ENCODE measurements at places on chromosomes 1 and 21.

GRCh38 chr1:212994926-212995325, 20.7 kb downstream of the ANGEL2 start:
- no peak for DNase-seq
- H3K36me3 ChIP-seq, result peaks cover 12% of the 10 kb centered on the region

- no peaks in the 10 kb centered on the region for H3K36me3 ChIP-seq
- peaks cover 9% of the 10 kb centered on the region for H3K27me3 ChIP-seq
Observed at GRCh38 chr21:36494557-36494956, 14.6 kb upstream of the CLDN14 start.

DNA sequence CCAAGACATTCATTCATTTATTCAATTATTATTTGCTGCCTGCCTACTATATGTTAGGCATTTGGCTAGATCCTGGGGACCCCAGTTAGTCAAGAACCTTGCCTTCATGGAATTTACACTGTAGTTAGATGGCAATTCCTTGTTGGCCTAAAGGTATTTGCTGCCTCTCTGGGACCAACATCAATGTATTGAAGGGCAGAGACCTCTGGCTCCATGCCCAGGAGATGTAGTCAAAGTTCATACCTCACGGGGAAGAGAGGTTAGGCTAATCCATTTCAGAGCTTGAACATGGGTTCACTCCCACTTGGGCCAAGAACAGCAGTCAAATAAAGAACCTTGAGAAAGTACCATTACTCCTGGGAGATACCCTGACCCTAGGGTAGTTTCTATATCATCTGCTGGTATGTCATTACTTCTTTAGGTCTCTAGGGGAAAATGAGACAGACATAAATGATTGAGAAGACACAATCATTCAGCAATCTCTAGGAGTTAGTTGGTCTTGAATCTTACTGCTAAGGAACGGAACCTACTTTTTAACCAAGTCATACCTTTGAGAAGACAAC, 32.0 kb downstream of the SORT1 start:
- no peak overlapping the region for H3K4me3 ChIP-seq
- no peak overlapping the region for H3K27ac ChIP-seq
- peaks cover 18% of the 10 kb centered on the region for H3K27me3 ChIP-seq
- H3K36me3 ChIP-seq, result no peaks in the 10 kb centered on the region

DNA sequence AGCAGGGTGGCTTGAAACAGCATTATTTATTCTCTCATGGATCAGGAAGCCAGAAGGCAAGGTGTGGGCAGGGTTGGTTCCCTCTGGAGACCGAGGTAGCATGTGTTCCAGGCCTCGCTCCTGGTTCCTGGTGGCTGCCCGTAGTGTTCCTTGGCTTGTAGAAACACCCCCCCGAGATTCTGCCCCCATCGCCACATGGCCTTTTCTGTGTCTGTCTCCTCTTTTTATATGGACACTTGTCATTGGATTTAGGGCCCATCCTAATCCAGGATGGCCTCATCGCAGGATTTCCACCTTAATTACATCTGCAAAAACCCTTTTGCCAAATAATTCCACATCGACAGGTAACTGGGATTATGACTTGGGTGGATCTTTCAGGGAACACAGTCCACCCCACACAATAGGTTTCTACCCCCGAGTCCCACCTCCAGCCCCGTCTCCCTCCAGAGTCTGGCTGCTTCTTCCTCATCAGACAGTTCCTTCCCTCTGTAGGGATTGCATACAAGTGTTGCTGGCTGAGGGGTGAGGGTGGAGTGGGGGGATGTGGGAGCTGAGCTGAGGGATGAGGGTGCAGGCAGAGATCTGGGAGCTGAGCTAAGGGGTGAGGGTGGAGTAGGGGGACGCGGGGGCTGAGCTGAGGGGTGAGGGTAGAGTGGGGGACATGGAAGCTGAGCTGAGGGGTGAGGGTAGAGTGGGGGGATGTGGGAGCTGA, 12.3 kb upstream of the NPHP4 start:
- DNase-seq, result no peak
- H3K4me3 ChIP-seq, result no peak overlapping the region
- H3K4me1 ChIP-seq, result peaks cover 10% of the 10 kb centered on the region
- H3K27me3 ChIP-seq, result no peaks in the 10 kb centered on the region
- peaks cover 5% of the 10 kb centered on the region for H3K36me3 ChIP-seq

DNA sequence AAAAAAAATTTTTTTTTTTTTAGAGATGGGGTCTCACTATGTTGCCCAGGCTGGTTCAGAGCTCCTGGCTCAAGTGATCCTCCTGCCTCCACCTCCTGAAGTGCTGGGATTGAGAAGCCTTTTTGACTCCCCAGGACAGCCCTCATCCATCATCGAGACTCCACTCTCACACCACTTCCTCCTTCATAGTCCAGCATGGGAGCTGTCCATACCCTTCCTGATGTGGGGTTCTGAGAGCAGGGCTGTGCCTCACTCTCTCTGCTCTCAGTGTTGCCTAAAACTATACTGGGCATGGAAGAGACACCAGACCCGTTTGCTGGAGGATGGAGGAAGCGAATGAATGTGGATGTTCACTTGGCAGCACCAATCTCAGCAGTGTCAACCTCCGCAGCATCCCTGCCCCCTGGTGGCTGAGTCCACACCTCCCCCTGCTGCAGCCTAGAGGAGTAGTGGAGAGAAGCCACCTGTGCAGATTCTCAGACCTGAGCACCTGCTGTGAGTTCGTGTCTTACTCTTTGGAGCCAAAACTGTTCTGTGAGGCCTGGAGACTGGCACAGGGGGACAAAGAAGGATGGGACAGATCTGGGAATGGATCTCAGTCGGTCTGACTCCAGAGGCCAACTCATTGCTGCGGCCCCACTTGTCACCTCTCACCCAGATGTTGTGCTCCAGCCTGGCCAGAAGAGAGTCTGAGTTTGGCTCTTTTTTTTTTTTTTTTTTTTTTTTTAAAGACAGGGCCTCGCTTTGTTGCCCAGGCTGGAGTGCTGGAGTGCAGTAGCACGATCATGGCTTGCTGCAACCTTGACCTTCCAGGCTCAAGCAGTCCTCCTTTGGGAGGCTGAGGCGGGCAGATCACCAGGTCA, 17.7 kb downstream of the TINAGL1 start:
- no peaks in the 10 kb centered on the region for H3K36me3 ChIP-seq
- H3K4me1 ChIP-seq, result peaks cover 15% of the 10 kb centered on the region
- peak overlapping the region; percentile 52 for H3K27ac ChIP-seq
- H3K27me3 ChIP-seq, result no peaks in the 10 kb centered on the region
- DNase-seq, result peak; percentile 66

GRCh38 chr1:61426254-61426653, 298.7 kb downstream of the TM2D1 start:
- no peak overlapping the region for H3K27ac ChIP-seq
- no peaks in the 10 kb centered on the region for H3K27me3 ChIP-seq
- no peak for DNase-seq

GRCh38 chr21:42426876-42427480, 23.3 kb downstream of the UBASH3A start:
- H3K27me3 ChIP-seq, result peaks cover 30% of the 10 kb centered on the region
- no peak for DNase-seq
- peaks cover under 1% of the 10 kb centered on the region for H3K36me3 ChIP-seq
- no peak overlapping the region for H3K4me3 ChIP-seq

DNA sequence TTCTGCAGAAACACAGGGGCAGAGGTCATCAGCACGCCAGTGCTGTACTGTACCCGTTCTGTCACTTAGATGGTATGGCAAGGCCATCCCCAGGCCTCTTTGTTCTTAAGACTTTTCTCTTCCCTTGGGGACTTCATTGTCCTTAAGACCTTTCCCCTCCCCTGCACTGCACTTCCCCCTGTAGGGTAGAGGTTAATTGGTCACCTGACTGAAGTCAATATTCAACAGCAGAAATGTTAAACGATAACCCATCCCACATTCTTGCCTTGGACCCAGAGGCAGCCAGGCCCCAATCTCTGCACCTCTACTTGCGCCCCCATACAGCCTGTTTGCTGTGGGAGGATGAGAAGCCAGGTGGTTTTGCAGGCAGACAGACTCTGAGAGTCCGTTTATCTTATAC, 10.2 kb downstream of the PHGDH start:
- no peaks in the 10 kb centered on the region for H3K27me3 ChIP-seq
- peaks cover 5% of the 10 kb centered on the region for H3K36me3 ChIP-seq

DNA sequence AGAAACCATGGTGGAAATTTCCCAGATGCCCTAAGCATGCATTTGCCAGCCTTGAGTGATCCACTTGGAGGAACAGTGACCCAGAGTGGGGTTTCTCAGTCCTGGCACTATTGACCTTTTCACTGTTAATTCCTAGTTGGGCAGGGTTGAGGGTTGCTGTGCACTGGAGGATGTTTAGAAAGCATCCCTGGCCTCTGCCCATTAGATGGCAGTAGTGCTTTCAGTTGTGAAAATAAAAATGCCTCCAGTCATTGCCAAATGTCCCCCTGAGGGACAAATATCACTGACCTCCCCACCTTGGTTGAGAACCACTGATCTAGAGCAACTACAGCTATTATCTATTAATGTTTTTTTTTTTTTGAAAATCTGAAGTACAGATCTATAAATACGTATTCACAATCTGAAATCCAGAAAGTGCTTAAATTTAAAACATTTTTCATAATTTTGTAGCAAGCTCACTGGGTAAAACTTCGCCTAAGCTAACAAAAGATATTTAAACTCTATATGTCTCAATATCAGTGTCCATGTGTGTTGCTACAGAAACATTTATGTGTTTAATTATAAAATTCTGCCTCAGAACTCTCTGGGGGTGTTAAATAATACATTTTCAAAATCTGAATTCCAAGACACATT, 27.3 kb downstream of the F3 start:
- peaks cover 17% of the 10 kb centered on the region for H3K36me3 ChIP-seq
- H3K27ac ChIP-seq, result no peak overlapping the region
- H3K4me3 ChIP-seq, result no peak overlapping the region
- DNase-seq, result no peak
- no peaks in the 10 kb centered on the region for H3K4me1 ChIP-seq

DNA sequence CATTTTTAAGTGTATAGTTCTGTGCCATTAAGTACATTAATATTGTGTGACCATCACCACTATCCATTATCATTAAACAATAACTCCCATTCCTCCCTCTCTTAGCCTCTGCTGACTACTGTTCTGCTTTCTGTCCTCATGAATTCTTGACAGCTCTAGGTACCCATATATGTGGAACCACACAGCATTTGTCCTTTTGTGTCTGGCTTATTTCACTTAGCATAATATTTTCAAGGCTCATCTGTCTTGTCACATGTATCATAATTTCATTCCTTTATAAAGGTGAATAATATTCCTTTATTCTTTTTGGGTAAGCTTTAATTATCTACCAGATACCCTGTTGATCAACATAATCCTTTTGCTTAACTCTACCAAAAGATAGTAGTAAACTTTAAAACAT, 47.7 kb downstream of the SPEN start:
- H3K4me3 ChIP-seq, result no peak overlapping the region
- DNase-seq, result no peak
- peak overlapping the region; percentile 25 for H3K27ac ChIP-seq
- H3K4me1 ChIP-seq, result peaks cover 42% of the 10 kb centered on the region
- peaks cover 10% of the 10 kb centered on the region for H3K36me3 ChIP-seq

DNA sequence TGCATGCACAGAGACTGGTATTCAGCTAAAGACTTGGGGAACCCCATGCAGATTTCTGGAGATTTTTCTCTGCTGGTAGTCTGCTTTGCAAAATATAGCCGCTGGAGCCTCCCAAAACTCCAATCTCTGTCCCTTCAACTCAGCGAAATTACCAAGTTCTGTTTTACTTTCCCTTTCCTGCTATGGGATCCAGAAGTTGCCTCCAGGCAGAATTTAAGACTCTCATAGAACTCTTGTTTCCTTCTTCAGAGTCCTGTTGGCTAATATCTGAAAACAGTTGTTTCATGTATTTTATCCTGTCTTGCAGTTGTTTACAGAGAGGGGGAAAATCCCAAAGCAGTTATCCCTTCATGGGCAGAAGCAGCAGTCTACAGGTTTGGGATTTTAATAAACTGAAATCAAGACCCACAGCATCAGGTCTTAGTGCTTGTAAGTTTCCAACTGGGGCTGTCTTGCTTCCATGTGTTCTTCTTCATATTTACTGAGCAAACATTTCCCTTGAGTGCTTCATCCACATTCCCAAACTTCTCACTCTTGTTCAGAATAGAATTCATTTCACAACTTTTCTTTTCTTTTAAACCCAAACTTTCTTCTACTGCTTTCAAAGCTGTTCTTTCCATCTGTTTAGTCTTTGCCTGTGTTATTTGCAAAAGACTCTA, 221.3 kb upstream of the DMRTA2 start:
- no peaks in the 10 kb centered on the region for H3K27me3 ChIP-seq
- H3K4me1 ChIP-seq, result peaks cover 10% of the 10 kb centered on the region
- no peak overlapping the region for H3K27ac ChIP-seq
- no peak for DNase-seq
- peaks cover 9% of the 10 kb centered on the region for H3K36me3 ChIP-seq

- no peak overlapping the region for H3K4me3 ChIP-seq
- no peaks in the 10 kb centered on the region for H3K36me3 ChIP-seq
- H3K4me1 ChIP-seq, result no peaks in the 10 kb centered on the region
Observed at GRCh38 chr1:6300342-6301048, 39.6 kb upstream of the GPR153 start.

GRCh38 chr21:15986277-15986676, 256.5 kb downstream of the USP25 start:
- no peak overlapping the region for H3K4me3 ChIP-seq
- H3K36me3 ChIP-seq, result peaks cover 7% of the 10 kb centered on the region
- no peak overlapping the region for H3K27ac ChIP-seq
- no peaks in the 10 kb centered on the region for H3K4me1 ChIP-seq
- H3K27me3 ChIP-seq, result peaks cover 9% of the 10 kb centered on the region

- no peak overlapping the region for H3K4me3 ChIP-seq
- H3K27ac ChIP-seq, result no peak overlapping the region
- peaks cover 4% of the 10 kb centered on the region for H3K36me3 ChIP-seq
- H3K27me3 ChIP-seq, result no peaks in the 10 kb centered on the region
- peaks cover 29% of the 10 kb centered on the region for H3K4me1 ChIP-seq
Observed at GRCh38 chr21:25462517-25462971, 144.7 kb downstream of the MRPL39 start.

- H3K4me1 ChIP-seq, result no peaks in the 10 kb centered on the region
- no peak for DNase-seq
- H3K36me3 ChIP-seq, result no peaks in the 10 kb centered on the region
- no peak overlapping the region for H3K27ac ChIP-seq
- H3K4me3 ChIP-seq, result no peak overlapping the region
Observed at GRCh38 chr1:115183158-115183557, 93.9 kb upstream of the TSPAN2 start.

- no peaks in the 10 kb centered on the region for H3K27me3 ChIP-seq
- no peaks in the 10 kb centered on the region for H3K36me3 ChIP-seq
- DNase-seq, result no peak
- H3K4me1 ChIP-seq, result no peaks in the 10 kb centered on the region
- no peak overlapping the region for H3K27ac ChIP-seq
- no peak overlapping the region for H3K4me3 ChIP-seq
Observed at GRCh38 chr1:164907666-164908065, 348.7 kb downstream of the PBX1 start.

- no peak for DNase-seq
- no peaks in the 10 kb centered on the region for H3K4me1 ChIP-seq
Observed at GRCh38 chr21:16945580-16945979, 567.3 kb upstream of the CXADR start.

- H3K36me3 ChIP-seq, result no peaks in the 10 kb centered on the region
- peak overlapping the region; percentile 83 for H3K27ac ChIP-seq
- peak overlapping the region; percentile 95 for H3K4me3 ChIP-seq
- peaks cover 72% of the 10 kb centered on the region for H3K4me1 ChIP-seq
- no peaks in the 10 kb centered on the region for H3K27me3 ChIP-seq
- peak; percentile 30 for DNase-seq
Observed at GRCh38 chr21:44931501-44932407, 8.1 kb upstream of the SLX9 start.
